ENCODE measurements at places on chromosomes 4 and X.

- DNase-seq: no peak
Measured at GRCh38 chr4:40046311-40046980, 10.2 kb upstream of the N4BP2 start.

GRCh38 chr4:52868133-52868532 lies 6.0 kb downstream of the RASL11B start:
- no peak for DNase-seq

GRCh38 chr4:113591982-113592381 lies 169.6 kb downstream of the CAMK2D start:
- DNase-seq: no peak

DNA sequence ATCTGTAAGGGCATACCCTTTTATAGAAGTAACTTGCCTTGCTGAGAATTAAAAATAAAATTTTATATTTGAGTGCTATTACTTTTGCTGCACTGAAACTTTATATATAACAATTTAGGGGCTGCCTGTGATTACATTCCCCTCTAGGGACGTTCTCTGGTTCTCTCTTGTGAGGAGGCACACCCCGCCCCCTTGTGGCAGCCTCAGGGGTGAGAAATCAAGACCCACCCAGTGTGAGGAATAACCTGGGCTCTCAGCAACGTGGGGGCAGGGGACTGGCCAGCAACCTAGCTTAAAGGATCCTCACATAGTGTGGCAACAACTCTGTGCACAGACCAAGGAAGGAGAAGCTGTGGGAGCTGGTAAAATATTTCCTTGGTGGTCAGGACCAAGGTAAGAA lies 43.7 kb downstream of the MAGEA9 start:
- no peak for DNase-seq

DNA sequence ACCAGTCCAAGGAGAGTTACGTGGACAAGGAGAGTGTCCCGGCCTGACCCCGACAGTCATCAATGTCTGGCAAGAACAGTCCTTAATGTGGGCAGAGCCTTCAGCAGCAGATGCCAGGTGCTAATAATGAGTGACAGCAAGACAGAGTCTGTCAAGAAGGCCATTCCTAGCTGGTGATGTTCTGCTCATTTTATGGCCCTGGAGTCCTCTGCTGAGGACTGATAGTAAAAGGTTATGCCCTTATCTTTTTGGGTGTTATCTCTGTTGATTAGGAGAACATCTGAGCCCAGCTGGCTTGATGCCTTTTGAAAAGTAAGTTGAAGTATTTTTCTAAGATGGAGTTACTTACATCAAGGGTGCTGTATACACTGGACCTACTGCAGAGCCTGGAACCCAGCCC lies 67.3 kb downstream of the SLC34A2 start:
- DNase-seq: no peak

- no peak for DNase-seq
Measured at GRCh38 chr4:102543030-102543928, 42.1 kb downstream of the NFKB1 start.
